ENCODE measurements at places on chromosomes 1 and 21.

- no peak for DNase-seq
Observed at GRCh38 chr1:99018313-99018712, 13.7 kb upstream of the PLPPR5 start.

DNA sequence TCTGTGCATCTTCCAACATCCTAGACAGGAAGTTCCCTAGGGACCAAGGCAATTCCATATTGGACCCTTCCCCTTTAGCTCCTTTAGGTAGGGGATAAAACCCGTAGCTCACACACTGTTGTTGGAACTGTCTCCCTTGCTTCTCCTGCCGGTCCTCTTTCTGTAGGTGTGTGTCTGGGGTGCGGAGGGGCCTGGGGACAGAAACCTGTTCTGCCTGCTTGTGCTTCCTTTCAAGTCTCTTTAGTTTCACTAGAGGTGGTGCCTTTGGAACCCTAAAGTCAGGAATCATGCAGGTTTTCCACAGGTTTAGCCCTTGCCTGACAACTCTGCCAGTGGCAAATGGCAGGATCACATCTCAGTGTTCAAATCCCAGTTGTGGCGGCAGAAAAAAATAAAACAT is 74.6 kb upstream of the PTGFRN start:
- no peak for DNase-seq

- no peak for DNase-seq
Observed at GRCh38 chr1:2606881-2607621, 20.5 kb downstream of the PRXL2B start.

DNA sequence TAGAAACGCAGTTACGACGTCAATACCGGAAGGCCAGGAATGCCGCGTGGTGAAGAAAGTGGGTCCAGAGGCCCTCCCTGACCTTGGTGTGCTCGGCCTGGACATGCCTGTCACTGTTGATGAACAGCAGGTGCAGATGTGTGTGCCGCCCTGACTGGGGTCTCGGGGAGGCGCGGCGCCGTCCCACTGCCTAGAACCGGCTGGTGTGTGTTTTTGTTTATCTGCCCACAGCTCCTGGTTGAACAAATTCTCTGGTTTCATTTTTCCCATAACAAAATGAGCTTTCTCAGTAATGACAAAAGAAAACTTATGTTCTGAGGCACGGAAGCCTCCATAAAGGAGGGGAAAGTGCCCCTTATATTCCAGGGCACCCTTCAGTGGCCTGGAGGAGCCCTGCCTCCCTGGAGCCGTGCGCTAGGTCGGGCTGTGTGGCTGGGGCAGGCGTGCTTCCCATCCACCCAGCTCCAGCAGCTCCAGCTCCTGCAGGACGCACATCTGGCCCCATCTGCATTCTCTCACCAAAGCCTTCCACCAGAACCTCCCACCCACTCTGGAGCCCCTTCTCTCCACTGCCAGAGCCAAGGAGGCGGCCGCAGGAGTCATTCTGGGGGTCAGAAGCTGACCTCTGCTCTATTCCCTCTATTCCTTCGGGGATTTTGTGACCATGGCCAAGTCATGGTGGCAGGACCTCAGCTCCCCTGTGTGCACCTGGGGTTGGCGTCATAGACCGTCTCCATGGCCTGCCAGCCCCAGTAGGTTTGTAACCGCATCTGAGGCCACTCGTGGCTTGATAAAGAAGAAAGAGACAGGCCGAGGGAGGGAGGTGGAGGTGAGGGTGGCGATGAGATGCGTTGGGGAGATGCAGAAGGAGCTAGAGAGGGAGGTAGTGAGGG is 20.1 kb upstream of the COL18A1 start:
- DNase-seq: no peak

DNA sequence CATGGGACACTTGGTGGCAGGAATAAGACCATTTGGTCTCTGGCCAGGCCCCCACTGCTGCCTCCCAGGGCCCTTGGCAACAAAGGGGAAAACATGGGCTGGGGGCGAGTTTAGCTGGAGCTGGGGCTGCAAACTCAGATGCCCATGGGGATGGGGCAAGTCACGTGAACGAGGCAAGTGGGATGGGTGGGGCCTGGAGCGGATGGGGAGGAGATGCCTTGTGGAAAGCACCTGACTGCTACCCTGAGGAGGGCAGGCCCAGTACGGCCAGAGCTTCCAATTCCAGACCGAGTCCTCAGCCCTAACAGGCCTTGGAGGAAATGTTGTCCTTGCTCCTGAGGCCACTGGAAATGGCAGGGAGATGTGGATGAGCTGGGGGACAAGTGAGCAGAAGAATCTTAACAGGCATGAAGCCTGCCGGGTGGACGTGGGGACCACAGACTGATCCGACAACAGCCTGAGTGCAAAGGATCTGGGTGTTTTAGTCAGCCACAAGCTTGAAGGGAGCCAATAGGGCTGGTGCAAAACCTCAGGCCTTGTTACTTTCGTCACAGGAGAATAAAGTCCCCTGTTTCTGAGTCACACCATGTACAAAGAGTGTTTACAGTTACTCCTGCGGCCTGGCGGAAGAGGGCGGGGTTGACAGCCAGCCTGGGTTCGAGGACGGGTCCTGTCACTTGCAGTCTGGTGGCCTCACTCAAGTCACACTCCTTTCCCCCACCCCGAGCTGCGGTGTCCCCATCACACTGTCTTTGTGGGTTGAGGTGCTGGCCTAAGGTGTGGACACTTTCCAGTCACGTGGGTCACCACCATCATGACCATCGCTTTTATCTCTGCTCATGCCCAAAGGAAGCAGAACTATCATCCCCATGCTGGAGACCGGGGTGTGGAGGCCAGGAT is 19.1 kb downstream of the RUNX3 start:
- DNase-seq: no peak
